Prostate gland (tissue), 2 donors: ENCODE measurements at places on chromosomes 6 and 20. TPM values are rescaled to one million over a fixed set of nuclear protein-coding genes. Genes with fewer than 3 reads are reported as not detected.
A peak's percentile ranks its signal among the peaks of the same experiment; 100 is the strongest.

The SNAP25 gene
- total RNA-seq = 10.0 TPM

The NR2E1 gene
- not detected for total RNA-seq

DNA sequence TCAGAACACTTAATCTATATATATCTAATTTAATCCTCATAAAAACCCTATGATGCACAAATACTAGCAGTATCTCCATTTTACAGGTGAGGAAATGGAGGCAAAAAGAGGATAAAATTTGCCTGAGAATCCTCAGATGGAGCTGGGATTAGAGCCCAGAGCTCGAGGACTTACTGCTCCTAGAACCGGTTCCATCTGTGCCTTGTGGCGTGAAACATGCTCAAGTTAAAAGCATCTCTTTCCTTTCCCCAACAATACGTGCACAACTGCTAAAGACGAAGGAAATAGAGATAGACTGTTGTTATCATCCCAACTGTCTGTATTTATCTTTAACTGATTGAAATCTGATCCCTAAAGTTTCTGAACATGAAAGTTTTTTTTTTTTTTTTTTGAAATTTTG, 367.6 kb upstream of the SOX4 start:
- no peaks in the 10 kb centered on the region for H3K36me3 ChIP-seq
- H3K4me1 ChIP-seq = no peaks in the 10 kb centered on the region
- DNase-seq = no peak
- no peaks in the 10 kb centered on the region for H3K27me3 ChIP-seq
- H3K4me3 ChIP-seq = no peak overlapping the region

- no peaks in the 10 kb centered on the region for H3K36me3 ChIP-seq
- DNase-seq = peak; percentile 20
- H3K4me3 ChIP-seq = no peak overlapping the region
- no peaks in the 10 kb centered on the region for H3K4me1 ChIP-seq
Measured at GRCh38 chr20:3545401-3545925, 74.6 kb downstream of the ATRN start.

DNA sequence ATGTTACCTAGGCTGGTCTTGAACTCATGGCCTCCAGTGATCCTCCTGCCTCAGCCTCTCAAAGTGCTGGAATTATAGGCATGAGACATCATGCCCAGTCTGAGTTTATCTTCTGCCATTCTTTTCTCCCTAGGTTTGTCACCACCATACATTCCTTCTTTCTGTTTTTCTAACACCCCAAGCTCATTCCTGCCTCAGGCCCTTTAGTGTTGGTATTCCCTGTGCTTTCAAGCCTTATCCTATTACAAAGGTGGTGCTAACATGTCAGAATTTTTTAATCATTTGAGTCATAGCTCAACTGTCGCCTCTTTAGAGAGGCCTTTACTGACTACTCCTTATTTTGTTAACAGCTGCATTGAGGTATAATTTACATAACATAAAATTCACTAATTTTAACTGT, 221.1 kb upstream of the PRSS16 start:
- H3K27me3 ChIP-seq = no peaks in the 10 kb centered on the region
- no peaks in the 10 kb centered on the region for H3K4me1 ChIP-seq
- H3K27ac ChIP-seq = no peak overlapping the region
- DNase-seq = no peak
- H3K4me3 ChIP-seq = no peak overlapping the region
- no peaks in the 10 kb centered on the region for H3K36me3 ChIP-seq

DNA sequence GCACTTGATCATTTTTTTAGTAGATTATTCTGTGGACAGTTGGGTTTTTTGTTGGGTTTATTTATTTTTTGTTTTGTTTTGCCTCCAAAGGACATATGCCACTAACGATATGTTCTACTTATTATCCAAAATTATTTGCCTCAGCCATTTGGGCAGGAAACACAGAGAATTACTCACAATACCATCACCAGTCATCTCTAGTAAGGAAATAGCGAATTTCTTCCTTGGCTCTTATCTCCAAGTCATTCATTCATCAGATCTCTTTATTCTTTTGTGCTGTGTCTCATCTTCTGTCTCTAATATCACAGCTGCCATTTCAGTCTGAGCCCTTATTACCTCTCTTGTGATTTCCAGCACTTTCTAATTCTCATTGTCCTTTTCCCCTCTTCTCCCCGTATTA, 130.4 kb upstream of the SMLR1 start:
- no peak for DNase-seq
- no peaks in the 10 kb centered on the region for H3K36me3 ChIP-seq
- H3K27me3 ChIP-seq = no peaks in the 10 kb centered on the region
- no peaks in the 10 kb centered on the region for H3K4me1 ChIP-seq
- H3K4me3 ChIP-seq = no peak overlapping the region

GRCh38 chr6:111098597-111098996, 11.3 kb downstream of the SLC16A10 start:
- DNase-seq = no peak
- H3K4me3 ChIP-seq = no peak overlapping the region
- H3K27me3 ChIP-seq = no peaks in the 10 kb centered on the region
- no peaks in the 10 kb centered on the region for H3K36me3 ChIP-seq

DNA sequence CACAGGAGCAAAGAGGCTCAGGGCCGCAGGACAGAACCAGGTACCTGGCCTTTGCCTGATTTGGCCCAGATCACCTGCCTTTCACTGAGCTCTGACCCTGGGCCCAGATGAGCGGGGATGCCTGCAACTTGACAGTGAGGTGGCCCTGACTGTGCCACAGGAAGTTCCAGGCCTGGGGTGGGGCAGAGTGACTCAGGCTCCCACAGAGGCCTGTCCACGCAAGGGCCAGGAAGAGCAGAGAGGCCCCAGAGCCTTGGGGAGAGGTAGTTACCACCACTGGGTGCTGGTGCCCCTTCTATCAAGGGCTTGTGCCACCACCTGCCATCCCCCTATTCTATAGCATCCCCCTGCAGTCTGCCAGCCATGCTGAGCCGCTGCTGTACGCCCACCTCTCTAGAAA, 4.1 kb upstream of the NOL4L start:
- H3K27me3 ChIP-seq = no peaks in the 10 kb centered on the region
- no peaks in the 10 kb centered on the region for H3K36me3 ChIP-seq
- no peak overlapping the region for H3K27ac ChIP-seq
- no peaks in the 10 kb centered on the region for H3K4me1 ChIP-seq

GRCh38 chr6:44386929-44387345, 569 bp upstream of the CDC5L start:
- no peak for DNase-seq
- H3K4me1 ChIP-seq = no peaks in the 10 kb centered on the region
- H3K36me3 ChIP-seq = no peaks in the 10 kb centered on the region
- no peaks in the 10 kb centered on the region for H3K27me3 ChIP-seq

DNA sequence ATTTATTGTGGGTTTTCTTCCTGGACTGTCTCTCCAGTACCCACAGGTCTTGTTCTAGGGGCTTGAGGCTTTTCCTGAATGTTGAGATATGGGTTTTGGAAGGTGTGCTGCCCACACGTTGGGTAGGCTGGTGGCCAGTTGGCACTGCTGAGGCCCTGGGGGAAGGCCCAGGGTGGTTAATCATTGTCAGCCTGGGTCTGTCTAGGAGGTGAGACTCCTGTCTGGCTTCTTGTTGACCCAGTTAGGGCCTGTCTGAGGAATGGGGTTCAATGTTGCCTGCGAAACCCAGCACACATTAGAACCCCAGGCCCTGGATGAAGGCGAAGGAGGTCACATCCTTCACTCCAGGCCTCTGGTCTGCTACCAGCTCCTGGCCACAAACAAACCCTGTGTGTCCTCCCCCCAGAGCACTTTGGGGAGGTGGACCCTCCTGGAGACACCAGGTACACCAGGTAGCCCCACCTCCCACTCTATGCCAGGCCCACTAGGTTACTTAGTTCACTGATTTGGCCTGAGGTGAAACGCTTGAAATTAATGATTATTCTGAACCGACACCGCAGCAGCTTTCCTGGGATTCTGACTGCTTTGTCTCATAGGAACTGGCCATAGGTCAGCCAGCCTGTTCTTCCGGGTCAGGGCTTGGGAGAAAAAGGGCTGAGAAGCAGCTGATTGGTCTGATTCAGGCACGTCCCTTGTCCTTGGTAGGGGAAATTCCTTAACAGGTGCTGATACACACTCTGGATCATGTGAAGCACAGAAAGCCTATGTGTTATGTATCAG, 15.2 kb downstream of the DNMT3B start:
- no peaks in the 10 kb centered on the region for H3K4me1 ChIP-seq
- H3K4me3 ChIP-seq = no peak overlapping the region
- DNase-seq = no peak
- no peaks in the 10 kb centered on the region for H3K36me3 ChIP-seq
- no peaks in the 10 kb centered on the region for H3K27me3 ChIP-seq
- H3K27ac ChIP-seq = no peak overlapping the region
